ELF-1 (cell line): ENCODE measurements at places on chromosomes 6 and 20.
A peak's percentile ranks its signal among the peaks of the same experiment; 100 is the strongest.

DNA sequence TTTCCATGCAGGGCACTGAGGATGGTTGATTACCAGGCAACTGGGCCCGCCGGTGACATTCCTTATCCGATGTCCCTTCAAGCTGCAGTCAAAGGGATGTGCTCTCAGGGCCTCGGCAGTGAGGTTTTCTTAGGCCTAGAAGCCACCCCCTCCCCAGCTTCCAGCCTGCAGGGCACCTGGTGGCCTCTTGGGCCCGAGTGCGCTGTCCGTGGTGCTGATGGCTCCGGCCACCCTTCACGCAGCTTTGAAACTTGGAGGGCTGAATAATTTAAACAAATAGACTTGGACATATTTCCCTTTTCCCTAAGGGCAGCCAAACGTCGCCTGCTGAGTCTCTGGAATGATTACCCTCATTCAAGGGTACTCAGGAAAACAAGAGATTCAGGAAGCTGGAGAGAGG, 8.9 kb upstream of the MLN start:
- peak; percentile 93 for DNase-seq

GRCh38 chr20:48656137-48656536, 171.7 kb downstream of the PREX1 start:
- no peak for DNase-seq

DNA sequence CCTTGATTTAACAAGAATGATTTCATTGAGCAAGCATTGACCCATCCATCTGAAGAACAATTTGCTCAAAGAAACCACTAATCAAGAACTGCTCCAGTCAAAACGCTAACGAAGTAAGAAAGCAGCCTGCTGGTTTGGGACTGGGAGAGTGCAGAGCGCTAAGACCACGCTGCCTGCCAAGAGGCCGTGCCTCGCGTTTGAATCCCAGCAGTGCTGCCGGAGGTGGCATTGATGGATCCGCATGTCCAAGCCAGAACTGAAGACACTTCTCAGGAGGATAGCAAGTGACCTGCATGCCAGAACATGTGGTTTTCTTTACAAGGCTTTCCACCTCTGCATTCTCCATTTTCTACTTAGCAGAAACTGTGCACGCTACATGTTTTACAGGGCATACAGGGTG, 105.2 kb upstream of the FOXC1 start:
- no peak for DNase-seq

DNA sequence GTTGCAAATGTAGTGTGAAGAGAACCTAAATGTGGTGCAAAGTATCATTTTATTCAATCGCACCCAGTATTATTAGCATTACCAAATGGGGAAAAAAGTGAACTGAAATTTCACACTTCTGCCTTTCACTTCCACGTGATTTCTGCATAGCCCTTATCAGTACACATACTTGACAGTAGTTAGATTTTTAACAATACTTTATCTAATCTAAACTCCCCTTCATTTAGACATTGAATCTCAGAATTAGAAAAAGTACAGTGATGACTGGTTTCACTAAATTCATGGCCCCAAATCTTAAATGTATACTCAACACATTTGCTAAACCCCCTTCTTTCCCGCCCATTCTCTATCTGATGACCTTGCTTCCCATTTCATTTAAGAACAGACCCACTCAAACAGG, 14.3 kb downstream of the STX7 start:
- no peak for DNase-seq

- DNase-seq, result no peak
Measured at GRCh38 chr20:9617940-9618339, 103.5 kb downstream of the LAMP5 start.

- no peak for DNase-seq
Measured at GRCh38 chr20:17659801-17660200, 22.2 kb downstream of the RRBP1 start.

GRCh38 chr6:56364827-56365339, 117.5 kb upstream of the COL21A1 start:
- no peak for DNase-seq

DNA sequence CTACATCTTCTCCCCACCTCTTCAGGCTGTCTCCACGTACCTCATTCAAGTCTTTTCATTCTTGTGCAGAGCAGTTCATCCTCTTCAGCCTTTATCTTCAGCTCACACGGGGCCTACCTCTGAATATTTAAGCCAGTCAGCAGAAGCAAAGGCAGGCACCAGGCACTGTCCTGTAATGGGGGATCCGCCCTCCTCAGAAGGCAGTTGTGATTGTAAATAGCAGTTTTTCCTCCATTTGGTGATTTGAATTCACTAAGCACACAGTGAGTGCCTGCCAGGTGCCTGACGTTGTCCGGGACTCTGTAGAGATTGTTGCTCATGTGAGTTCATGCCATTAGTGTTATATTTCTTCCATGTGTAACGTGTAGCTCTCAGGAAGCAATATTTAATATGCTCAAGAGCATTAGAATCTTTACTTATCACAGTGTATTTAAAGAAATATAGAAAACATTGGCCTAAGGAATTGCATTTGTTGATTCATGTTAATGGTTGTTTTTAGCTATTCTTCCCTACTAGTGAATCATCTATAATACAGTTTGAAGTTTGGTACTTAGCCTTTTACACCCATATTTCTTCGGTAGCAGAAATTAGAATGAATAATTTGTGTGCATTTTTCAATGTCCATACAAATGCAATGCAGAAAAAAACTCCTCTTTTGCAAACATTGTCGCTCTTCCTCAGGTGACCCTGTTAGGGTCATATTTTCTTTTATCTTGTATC, 17.9 kb downstream of the BPHL start:
- no peak for DNase-seq

GRCh38 chr6:93341900-93342613, 77.3 kb downstream of the EPHA7 start:
- DNase-seq, result no peak

DNA sequence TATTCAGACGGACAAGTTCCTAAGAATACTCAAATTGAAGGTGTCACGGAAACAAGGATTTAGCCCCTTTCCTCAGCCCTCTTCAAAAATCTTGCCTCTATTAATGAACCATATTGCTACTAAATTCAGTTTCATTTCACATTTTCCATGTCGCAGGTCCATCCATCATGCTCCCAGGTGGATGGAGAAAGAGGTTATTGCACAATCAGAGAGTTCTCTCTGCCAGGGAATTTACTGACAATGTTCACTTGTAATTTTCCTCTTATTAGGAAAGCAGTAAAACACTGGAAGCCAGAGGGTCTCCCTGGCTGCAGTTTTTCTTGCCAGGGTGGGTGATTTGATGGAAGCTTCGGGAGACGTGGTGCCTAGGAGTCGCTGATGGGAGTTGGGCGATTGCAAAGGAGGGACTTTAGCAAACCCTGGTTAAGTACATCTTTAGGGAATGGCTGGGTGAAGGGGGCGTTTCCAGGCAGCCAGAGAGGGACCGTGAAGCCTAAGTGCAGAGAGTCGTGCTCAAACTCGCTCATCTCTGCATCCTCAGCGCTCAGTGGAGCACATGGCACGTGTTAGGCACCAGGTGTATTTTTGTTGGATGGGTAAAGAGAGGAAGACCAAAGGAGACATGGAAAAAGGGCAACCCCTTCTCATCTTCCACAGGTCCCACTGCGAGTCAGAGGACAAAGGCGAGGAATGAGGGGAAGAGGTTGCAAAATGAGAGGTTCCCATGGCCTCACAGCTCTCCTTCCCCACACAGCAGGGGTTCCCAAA, 321.9 kb upstream of the CDH4 start:
- DNase-seq, result no peak

GRCh38 chr20:2544211-2544610, 7.8 kb downstream of the TMC2 start:
- DNase-seq, result no peak

DNA sequence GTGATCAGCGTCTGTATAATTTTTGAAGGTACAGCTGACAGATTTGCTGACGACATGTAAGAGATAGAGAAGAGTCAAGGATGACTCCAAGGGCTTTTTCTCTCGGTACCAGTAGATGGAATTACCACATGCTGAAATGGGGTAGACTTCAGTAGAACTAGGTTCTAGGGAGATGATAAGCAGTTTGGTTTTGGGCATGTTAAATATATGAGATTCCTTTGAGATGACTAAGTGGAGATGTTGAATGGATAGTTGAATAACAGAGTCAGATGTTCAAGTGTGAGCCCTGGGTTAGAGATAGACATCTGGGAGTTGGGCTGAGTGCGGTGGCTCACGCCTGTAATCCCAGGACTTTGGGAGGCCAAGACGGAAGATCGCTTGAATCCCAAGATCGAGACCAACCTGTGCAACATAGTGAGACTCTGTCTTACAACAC, 50.0 kb downstream of the PHF20 start:
- no peak for DNase-seq

DNA sequence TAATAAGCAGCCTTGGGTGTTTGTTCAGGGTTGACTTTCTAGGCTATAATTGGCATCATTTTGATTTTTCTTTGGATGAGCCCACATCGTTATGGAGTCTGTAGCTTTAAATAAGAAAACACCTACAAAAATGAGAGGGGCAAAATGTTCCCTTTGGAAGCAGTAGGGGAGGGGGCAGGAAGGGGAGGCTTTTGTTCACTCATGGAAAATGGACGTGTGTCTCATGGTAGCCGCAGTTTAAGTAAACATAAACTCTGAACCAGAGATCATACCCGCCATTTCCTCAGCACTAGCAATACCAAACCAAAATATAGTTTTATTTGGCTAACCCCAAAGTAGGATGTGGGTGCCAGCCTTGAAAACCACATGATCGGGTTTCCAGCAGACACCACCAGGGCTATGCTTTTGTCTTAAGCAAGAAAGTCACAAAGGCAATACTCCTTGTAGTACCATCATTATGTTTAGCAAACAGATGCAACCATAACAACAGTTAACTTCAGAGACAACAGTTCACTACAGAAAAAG, 572.5 kb upstream of the JAG1 start:
- DNase-seq, result no peak

DNA sequence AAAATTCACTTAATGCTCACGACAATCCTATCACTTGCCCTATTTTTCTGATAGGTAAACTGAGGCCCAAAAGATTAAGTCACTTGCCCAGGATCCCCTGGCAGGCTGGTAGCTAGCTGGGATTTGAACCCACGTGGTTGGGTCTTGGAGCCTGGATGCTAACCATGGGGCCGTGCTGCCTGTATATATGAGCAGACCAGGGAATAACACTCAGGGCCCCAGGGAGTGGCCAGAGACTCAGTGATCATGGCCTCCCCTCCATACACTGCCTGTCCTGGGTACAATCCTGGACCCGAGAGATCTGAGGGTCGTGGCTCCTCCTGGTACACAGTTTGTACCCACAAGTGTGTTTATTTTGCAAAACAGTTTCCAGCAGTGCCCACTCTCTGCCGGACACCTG, 116.9 kb upstream of the PTPN1 start:
- no peak for DNase-seq

DNA sequence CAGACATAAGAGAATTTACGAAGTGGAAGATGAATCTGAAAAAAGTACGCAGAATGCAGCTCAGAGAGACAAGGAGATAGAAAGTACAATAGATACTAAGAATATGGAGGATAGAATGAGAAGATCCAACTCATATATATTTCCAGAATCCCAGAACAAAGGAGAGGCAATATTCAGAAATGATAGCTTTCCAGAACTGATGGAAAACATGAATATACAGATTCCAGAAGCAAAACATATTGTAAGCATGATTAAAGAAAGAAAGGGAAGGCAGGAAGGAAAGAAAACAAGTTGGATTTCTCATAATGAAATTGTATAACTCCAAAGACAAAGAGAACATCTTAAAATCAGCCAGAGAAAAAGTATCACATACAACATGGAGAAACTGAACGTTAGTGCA, 22.9 kb downstream of the GFRA4 start:
- DNase-seq, result no peak

DNA sequence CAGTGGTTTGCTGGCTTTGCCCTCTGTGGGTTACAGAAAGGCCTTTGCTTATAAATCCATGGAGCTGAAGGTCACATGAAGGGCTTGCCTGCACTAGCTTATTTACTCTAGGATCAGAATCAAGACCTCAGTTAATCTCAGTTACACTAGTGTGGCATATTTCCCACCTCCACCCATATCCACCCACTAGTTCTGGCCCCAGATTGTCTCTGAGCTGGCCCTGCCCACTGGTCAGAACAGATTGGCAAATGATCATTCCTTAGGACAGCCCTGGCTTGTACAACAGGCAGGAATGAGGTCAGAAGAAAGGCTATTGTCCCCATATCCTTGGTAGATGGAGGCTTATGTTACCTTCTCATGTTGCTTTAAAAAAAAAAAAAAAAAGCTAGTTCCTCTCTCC, 33.3 kb upstream of the SASH1 start:
- DNase-seq, result no peak

DNA sequence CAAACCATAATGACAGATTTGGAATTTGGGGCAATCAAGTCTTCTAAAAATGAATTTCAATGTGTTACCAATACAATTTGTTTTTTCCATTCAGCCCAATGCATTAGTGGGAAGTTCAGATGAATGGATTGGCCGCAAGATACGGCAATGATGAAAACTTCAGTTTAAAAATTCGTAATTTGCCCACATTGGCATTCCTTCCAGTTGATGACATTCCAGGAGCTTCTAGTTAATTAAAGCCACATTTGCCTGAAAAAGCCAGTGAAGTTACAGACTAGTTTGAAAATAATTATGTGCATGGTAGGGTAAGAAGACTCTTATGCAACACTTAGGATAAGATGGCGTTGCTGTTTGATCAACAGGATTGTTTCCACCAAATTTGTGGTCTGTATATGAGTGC, 46.2 kb downstream of the NHLRC1 start:
- no peak for DNase-seq

DNA sequence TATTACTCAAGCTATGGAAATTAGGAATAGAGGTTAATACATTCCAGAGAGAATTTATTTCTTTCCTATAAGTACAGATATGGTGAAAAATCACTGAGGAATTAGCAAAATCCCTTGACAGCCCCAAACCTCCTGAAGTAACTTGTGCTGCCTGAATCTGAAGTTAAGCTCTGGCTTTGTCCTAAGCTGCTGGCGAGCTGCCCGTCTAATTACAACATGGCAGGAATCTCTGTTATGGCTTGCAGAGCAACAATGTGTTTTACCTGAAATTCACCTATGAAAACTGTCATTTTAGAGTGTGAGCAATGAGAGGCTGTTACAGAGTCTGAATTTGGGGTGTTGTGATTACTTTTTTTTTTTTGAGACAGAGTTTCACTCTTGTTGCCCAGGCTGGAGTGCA, 22.5 kb upstream of the IYD start:
- no peak for DNase-seq

DNA sequence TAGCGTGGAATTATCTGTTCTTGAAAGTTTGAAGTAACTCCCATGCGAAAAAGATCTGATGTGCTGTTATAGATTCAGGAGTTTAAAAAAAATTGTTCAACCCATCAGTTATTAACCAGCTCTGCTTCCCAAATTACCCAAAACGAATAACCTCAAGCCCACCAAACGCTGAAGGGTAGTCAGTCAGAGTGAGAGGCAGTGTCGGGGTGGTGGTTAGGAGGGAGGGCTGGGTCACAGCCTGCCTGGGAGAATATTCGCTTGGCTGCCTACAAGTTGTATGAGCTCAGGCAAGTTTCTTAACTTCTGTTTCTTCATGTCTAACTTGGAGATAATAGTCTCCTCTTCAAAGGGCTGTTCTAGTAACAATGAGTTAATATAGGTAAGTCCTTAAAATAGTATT, 114.6 kb downstream of the JPH2 start:
- no peak for DNase-seq

- no peak for DNase-seq
Measured at GRCh38 chr20:53900380-53900999, 169.9 kb downstream of the BCAS1 start.
